ENCODE measurements at places on chromosomes 6 and 20. TPM values are rescaled to one million over a fixed set of nuclear protein-coding genes. Genes with fewer than 3 reads are reported as not detected.

Gene TEAD3
- not detected for total RNA-seq

Gene TUBB2B
- not detected for total RNA-seq

Gene DLL1
- total RNA-seq: 7.2 TPM

Gene PTCRA
- total RNA-seq: not detected

Gene HTR1E
- total RNA-seq: not detected

Gene COL20A1
- total RNA-seq: not detected

Gene HUS1B
- total RNA-seq: 3.1 TPM

Gene SLC12A5
- total RNA-seq: 2.4 TPM

Gene RWDD2A
- total RNA-seq: 3.0 TPM

DNA sequence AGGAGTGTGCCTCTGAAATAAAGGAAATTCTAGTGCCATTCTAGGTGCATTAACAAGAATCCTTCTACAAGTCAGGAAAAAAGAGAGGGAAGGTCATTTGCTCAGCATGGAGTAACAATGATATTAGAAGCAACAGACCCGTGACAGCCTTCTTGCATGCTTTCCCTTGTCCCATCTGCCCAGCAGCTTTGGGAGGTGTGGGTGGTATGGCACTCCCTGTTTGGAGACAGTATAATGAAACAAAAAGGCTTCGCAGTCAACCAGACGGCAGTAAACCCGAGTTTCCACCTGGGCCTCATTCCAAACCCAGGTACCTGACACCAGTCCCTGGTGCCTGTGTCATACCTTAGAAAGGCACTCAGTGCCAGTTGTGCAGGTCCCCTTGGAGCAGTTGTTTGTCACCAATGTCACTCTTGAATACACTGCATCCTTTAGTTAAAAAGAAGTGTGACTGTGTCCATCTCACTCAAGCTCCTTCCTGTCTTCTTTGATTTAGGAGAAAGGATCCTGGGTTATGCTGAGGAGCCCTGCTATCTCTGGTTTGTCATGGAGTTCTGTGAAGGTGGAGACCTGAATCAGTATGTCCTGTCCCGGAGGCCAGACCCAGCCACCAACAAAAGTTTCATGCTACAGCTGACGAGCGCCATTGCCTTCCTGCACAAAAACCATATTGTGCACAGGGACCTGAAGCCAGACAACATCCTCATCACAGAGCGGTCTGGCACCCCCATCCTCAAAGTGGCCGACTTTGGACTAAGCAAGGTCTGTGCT lies 14.7 kb downstream of the STK35 start:
- H3K4me3 ChIP-seq: no peak overlapping the region
- H3K4me1 ChIP-seq: peaks cover 38% of the 10 kb centered on the region
- no peak overlapping the region for H3K27ac ChIP-seq
- DNase-seq: no peak

- peaks cover 4% of the 10 kb centered on the region for H3K4me1 ChIP-seq
- H3K4me3 ChIP-seq: no peak overlapping the region
- no peaks in the 10 kb centered on the region for H3K27me3 ChIP-seq
Measured at GRCh38 chr20:25325073-25325472, 65.6 kb downstream of the ABHD12 start.

- no peak overlapping the region for H3K27ac ChIP-seq
- H3K27me3 ChIP-seq: no peaks in the 10 kb centered on the region
- no peak overlapping the region for H3K4me3 ChIP-seq
Measured at GRCh38 chr6:20167601-20168000, 44.7 kb downstream of the MBOAT1 start.

- peak overlapping the region; percentile 52 for H3K4me3 ChIP-seq
- no peak for DNase-seq
- no peak overlapping the region for H3K27ac ChIP-seq
- no peaks in the 10 kb centered on the region for H3K27me3 ChIP-seq
- H3K4me1 ChIP-seq: peaks cover 17% of the 10 kb centered on the region
Measured at GRCh38 chr6:137414599-137414998, 79.6 kb downstream of the OLIG3 start.

GRCh38 chr6:9539231-9539755 lies 875.6 kb downstream of the TFAP2A start:
- no peaks in the 10 kb centered on the region for H3K27me3 ChIP-seq
- H3K4me1 ChIP-seq: no peaks in the 10 kb centered on the region
- DNase-seq: no peak

GRCh38 chr20:61090541-61090940 lies 161.5 kb upstream of the CDH4 start:
- no peaks in the 10 kb centered on the region for H3K27me3 ChIP-seq
- no peak overlapping the region for H3K27ac ChIP-seq
- H3K4me3 ChIP-seq: no peak overlapping the region
- no peaks in the 10 kb centered on the region for H3K4me1 ChIP-seq
- no peaks in the 10 kb centered on the region for H3K36me3 ChIP-seq

DNA sequence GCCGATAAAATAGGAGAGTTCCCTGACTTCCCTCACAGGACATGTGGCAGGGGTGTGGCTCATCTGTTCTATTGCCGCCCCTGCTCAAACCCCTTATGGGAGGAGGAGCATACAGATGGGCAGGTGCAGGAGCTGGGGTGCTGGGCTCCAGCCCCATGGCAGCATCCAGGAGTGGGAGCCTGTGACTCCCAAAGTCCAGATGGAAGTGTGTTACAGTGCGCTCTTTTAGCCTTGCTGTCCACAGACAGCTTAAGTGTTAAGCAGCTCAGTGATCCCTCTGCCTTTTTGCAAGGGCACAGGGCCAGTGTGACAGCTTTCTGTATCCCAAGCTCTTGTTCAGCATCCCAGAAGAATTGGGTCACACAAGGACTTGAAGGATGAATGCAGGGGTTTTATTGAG lies 212.3 kb upstream of the MYLIP start:
- H3K27me3 ChIP-seq: no peaks in the 10 kb centered on the region
- no peaks in the 10 kb centered on the region for H3K36me3 ChIP-seq
- DNase-seq: no peak
- no peak overlapping the region for H3K4me3 ChIP-seq

DNA sequence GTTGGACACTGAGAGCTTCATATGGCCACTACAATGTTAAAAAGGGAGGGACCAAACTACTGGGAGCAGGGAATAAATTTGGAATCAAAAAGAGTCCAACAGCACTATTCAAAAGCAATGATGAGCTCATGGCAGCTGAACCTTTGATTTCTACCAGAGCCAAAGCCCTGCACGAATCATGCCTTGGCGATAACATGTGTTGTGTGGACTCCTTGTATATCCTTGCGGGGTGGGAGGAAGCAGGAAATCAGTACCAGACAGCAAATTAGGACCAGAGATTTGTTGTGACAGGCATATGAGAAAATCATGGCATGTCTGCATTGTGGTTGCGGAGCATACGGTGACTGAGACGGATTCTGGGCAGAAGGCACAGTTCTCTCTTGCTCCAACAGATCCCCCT lies 85.6 kb upstream of the EMILIN3 start:
- H3K27me3 ChIP-seq: no peaks in the 10 kb centered on the region
- no peak overlapping the region for H3K4me3 ChIP-seq
- peaks cover 93% of the 10 kb centered on the region for H3K36me3 ChIP-seq
- no peaks in the 10 kb centered on the region for H3K4me1 ChIP-seq

DNA sequence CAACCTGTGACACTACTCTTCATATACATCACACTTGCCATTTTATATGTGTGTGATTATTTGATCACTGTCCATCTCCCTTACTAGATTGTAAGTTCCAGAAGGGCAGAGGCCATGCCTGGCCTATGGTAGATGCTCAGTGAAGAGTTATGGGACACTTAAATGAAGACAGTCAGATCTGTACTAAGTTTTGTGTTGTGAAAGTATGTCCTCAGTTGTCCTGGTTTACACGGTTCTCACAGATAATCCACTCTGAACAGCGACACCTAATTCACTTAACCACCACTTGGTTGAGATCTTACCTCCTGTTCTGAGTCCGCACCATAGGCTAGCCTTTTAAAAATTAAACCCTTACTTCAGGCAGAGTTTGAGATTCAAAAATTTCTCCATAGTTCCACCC lies 434.1 kb upstream of the SOX4 start:
- no peak overlapping the region for H3K4me3 ChIP-seq
- H3K4me1 ChIP-seq: no peaks in the 10 kb centered on the region
- DNase-seq: no peak
- H3K27ac ChIP-seq: no peak overlapping the region

GRCh38 chr6:46437671-46438221 lies 53.5 kb downstream of the RCAN2 start:
- H3K4me1 ChIP-seq: no peaks in the 10 kb centered on the region
- no peak overlapping the region for H3K27ac ChIP-seq
- no peak for DNase-seq
- no peaks in the 10 kb centered on the region for H3K36me3 ChIP-seq

DNA sequence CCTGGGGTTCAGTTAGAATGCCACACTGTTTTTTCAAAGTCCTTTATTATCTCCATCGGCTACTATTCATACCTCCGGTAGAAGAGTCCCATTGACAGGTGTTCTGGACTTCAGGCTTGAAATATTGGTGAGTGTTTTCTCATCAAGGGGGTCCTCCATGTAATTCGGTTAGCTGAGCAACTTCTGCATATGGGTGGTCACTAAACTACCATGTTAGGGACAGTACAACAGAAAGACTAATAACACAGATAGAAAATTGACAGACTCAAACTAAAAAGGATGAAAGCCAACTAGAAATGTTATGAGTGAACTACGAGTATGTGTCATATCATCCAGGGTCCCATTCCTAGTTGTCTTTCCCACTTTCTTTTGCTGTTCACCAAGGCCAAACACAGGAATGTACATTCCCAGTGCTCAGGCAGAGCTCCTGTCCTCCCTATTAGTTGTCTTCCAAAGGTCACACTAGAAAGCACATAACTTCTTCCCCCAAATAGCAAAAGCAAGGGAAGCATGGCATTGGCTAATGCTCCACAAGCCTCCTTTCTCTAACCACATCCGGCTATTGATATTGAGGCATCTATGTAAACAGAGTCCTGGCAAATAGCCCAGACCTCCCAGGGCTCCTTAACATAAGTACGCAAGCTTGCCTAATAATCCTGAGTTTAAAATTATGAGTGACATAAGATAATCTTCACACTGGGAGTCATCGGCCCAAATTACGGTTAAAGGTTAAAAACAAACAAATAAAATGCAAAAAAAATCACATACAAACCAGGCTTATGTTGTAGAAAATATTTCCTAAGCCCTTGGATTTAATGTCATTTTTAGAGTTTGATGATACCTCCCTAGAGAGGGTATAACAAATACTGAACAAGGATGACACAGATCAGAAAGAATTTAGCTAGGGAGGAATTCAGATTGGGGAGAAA lies 13.2 kb downstream of the CCN2 start:
- no peaks in the 10 kb centered on the region for H3K27me3 ChIP-seq
- H3K36me3 ChIP-seq: no peaks in the 10 kb centered on the region
- H3K4me3 ChIP-seq: no peak overlapping the region
- H3K27ac ChIP-seq: no peak overlapping the region

- H3K27ac ChIP-seq: no peak overlapping the region
- H3K36me3 ChIP-seq: no peaks in the 10 kb centered on the region
- H3K4me1 ChIP-seq: no peaks in the 10 kb centered on the region
- no peak overlapping the region for H3K4me3 ChIP-seq
Measured at GRCh38 chr20:19768325-19768842, 10.3 kb downstream of the RIN2 start.

DNA sequence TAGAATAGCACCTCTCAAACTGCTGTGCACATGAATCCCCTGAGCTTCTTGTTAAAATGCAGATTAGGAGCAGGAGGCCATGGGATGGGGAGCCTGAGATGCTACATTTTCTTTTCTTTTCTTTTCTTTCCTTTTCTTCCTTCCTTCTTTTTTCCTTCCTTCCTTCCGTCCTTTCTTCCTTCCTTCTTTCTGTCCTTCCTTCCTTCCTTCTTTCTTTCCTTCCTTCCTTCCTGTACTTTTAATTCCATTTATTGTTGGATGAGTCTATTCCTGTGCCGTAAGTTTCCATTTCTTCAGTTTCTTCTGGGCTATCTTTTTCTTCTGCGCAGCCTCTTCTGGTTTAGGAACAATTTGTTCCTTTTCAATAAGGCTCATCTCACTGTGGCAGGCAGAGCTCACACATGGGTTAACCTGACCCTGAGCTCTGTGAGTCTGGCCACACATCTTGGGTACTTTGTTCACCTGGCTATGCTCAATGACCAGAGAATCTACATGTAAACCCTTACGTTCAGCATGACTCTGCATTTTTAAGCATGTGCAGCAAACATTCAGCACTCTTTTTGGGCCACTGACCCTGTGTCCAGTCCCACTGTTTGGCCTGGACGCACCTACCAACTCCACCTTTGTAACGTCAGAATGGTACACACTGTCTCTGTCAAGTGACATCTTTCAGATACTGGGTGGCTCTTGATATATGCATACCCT lies 114.7 kb upstream of the INSM1 start:
- no peak overlapping the region for H3K27ac ChIP-seq
- H3K4me1 ChIP-seq: no peaks in the 10 kb centered on the region
- DNase-seq: no peak
- peaks cover 4% of the 10 kb centered on the region for H3K27me3 ChIP-seq

DNA sequence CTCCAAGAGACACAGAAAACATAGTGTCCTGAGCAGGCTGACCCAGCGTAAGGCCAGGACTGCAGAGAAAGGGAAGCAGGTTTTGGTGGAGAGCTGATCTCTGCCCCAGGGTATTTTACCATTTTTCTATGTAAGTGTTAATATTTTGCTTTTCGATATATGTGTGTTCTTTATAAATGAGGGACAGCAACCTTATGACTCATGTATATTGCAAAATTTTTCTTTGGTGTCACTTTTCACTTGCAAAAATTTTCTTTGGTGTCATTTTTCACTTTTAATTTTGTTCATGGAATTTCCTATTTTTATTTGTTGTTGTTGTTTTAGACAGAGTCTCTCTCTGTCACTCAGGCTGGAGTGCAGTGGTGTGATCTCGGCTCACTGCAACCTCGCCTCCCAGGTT lies 34.6 kb upstream of the PXDC1 start:
- no peaks in the 10 kb centered on the region for H3K4me1 ChIP-seq
- no peak for DNase-seq
- H3K36me3 ChIP-seq: no peaks in the 10 kb centered on the region

GRCh38 chr6:158620963-158621693 lies 23.4 kb downstream of the DYNLT1 start:
- H3K27ac ChIP-seq: no peak overlapping the region
- no peak overlapping the region for H3K4me3 ChIP-seq
- no peaks in the 10 kb centered on the region for H3K4me1 ChIP-seq
- no peak for DNase-seq
- peaks cover 59% of the 10 kb centered on the region for H3K36me3 ChIP-seq
- H3K27me3 ChIP-seq: no peaks in the 10 kb centered on the region

GRCh38 chr20:34872622-34873224 lies at the start of gene GGT7:
Gene GGT7 (minus strand): TSS chr20:34872856. CDS start chr20:34872815, 41 bp downstream.
- peak within 1 kb of the TSS; percentile 61 for H3K4me3 ChIP-seq
- H3K27ac ChIP-seq: peak within 1 kb of the TSS; percentile 14
- H3K4me1 ChIP-seq: peaks cover 55% of the 10 kb centered on the region
- no peaks in the 10 kb centered on the region for H3K36me3 ChIP-seq

DNA sequence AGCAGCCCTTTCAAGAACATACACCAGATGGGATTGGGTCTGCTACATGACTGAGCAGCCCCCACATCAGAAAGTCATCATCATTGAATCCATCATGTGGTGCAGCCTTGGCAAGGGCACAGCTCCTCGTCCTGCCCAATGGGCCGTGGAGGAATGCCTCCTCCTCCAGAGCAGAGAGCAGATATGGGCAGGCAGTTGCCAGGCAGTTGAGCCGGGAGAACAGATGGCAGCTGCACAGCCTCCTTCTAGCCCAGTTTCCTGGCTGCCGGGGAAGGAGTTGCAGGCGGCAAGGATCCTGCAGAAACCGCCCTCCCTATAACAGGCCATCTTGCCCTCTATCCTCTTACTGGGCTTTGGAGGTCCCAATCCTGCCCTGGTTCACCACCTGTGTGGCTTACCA lies 11.9 kb upstream of the ZFAND3 start:
- no peaks in the 10 kb centered on the region for H3K27me3 ChIP-seq
- H3K36me3 ChIP-seq: no peaks in the 10 kb centered on the region
- DNase-seq: no peak
- H3K27ac ChIP-seq: no peak overlapping the region
